Stimulated activated CD4-positive, alpha-beta T cell treated with anti-CD3 and anti-CD28 coated beads, Interleukin-2, amount 100 ng/mL, for 24 hours (primary cell): ENCODE measurements at places on chromosomes 16 and 17.

GRCh38 chr17:62749926-62750325 lies 58.2 kb downstream of the MARCHF10 start:
- DNase-seq, result no peak

GRCh38 chr17:38448208-38448771 lies 20.0 kb downstream of the ARHGAP23 start:
- DNase-seq, result no peak

DNA sequence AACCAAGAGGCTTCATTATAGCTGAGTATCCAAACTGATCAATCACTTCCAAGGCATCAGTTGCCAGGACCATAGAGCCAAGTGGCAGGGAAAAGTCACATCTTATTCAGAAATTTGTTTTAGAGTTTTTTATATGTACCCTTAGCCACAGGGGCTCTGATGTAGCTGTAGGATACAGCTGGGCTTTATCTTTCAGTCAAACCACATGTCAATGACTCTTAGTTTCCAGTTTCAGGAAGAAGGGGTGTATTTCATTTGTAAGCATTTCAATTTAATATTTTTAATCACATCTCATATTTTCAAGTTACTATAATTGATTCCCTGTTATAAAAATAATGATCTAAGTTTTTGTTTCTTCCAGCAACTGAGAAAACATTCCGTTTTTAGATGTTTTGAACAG lies 2.9 kb upstream of the FLCN start:
- DNase-seq, result no peak

DNA sequence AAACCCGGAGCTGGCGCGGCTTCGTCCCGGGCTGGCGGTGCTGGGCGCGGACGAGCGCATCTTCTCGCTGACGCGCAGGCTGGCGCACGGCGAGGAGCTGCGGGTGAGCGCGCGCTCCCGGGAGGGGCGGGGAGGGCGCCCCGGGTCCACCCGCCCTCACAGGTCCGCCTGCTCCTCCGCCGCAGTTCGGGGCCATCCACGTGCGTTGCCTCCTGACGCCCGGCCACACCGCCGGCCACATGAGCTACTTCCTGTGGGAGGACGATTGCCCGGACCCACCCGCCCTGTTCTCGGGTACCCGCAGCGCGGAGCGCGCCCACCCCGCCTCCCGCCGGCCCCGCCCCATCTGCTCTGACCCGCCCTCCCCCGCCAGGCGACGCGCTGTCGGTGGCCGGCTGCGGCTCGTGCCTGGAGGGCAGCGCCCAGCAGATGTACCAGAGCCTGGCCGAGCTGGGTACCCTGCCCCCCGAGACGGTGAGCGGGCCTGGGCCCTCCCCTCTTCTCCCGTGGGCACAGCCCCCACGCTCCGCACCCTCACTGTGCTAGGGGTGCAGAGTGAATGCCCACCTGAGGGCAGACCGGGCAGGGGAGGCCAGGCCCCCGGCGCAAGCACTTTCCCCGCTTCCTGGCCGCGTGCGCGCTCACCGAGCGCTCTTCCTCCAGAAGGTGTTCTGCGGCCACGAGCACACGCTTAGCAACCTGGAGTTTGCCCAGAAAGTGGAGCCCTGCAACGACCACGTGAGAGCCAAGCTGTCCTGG lies 1.4 kb downstream of the HAGHL start:
- peak; percentile 52 for DNase-seq

DNA sequence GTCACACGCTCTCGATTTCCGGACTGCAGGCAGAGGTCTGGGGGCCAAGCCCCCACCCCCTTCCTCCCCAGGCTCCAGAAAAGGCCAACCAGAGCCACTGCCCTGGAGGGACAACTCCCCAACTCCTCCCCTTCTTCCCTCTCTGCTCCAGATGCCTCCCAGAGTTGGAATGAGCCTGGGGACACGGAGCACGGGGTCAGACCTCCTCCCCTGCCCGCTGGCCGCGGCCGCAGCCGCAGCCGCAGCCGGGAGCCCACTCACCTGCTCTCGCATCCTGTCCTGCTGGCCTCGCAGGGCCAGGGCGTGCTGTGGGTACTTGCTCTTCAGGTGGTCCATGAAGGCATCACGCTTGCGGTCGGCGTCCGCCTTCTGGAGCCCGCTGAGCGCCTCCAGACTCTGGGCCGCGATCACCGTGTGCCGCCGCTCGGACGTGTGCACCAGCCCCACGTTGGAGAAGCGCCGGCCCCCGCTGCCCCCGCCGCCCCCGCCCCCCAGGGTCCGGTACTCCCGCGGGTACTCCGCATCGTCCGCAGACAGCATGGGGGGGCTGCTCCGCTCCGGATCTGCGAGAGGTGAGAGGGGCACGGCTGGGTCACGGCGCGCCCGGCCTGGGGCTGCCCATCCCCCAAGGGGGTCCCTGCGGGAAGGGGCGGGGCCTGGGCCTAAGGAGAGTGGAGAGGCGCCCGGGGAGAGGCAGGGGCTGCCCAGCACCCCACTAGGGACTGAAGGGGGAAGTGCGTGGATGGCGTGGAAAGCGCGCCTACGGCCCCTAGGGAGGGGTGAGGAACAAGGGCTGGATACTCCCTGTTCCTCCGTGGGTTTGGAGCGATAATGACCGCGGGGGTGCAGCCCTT lies 27.3 kb downstream of the SRCIN1 start:
- no peak for DNase-seq

GRCh38 chr16:11395008-11395948 lies 50.0 kb downstream of the RMI2 start:
- no peak for DNase-seq

- DNase-seq, result no peak
Observed at GRCh38 chr16:83615141-83615952, 192.4 kb upstream of the HSBP1 start.

DNA sequence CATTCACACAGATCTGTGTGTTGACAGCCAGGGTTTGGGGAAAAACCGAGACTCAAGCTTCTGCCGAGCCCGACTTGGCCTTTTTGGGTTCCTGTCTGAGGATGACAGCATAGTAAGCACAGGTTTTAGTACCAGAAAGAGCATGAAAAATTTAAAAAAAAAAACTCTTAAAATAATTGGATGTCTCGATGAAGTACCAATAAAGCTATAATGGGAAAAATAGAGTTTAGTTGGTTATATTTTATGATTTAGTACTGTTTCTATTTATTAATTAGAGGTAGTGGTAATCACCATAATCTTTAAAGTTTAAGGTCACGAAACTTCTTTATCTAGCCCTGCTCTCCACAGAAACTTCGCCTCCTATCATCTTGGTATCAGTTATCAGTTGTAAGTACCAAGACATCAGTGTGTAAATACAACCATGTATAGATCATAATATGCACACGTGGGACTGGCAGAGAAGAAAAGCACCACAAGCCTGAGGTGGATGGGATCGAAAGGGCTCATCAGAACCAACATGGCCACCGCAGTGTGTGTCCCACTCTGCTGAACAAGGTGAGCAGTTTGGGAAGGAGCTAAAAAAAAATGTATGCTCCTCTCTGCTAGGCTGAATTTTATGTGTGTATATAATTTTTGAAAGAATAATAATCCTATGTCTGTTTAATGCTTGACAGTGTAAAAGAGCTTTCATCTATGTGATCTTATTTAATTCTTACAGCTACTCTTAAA lies 14.4 kb upstream of the EEF2K start:
- DNase-seq, result peak; percentile 51

DNA sequence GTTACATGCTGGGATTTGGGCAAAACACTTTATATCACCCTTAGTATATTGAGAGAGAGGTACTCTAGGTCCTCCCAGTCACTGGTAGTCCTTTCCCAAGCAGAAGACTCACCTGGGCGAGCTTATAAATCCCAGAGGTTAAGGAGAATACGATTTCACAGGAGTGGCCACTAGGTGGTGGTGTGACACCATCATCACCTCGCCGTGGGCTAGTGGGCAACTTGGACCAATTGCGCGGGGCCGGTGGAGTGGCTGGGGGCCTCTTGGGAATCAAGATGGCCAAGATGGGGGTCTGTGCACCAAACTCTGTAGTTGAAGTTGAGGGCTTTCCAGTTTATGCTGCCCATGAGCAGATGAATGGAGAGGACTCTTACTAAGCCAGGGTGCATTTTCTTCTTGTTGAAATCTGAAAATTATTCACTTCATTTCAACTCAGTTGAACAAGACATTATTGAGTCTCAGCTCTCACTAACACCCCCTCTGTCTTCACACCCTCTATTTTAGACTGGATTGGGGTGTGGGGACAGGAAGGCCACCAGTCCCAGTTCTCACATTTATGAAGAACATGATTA lies 38.2 kb upstream of the PIRT start:
- peak; percentile 21 for DNase-seq

GRCh38 chr16:7426161-7426560 lies 93.5 kb downstream of the RBFOX1 start:
- no peak for DNase-seq

DNA sequence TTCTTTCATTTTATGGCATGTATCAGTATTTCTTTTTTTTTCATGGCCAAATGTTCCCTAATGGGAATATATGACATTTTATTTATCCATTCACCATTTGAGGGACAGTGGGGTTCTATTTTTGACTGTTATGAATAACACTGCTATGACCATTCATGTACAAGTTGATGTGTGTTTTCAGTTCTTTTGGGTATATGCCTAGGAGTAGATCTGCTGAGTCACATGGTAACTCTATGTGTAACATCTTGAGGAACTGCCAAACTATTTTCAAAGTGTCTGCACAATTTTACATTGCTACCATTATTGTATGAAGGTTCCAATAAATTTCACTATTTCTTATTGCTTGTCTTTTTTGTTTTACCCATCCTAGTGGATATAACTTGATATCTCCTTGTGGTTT lies 223.0 kb downstream of the TANC2 start:
- DNase-seq, result no peak

DNA sequence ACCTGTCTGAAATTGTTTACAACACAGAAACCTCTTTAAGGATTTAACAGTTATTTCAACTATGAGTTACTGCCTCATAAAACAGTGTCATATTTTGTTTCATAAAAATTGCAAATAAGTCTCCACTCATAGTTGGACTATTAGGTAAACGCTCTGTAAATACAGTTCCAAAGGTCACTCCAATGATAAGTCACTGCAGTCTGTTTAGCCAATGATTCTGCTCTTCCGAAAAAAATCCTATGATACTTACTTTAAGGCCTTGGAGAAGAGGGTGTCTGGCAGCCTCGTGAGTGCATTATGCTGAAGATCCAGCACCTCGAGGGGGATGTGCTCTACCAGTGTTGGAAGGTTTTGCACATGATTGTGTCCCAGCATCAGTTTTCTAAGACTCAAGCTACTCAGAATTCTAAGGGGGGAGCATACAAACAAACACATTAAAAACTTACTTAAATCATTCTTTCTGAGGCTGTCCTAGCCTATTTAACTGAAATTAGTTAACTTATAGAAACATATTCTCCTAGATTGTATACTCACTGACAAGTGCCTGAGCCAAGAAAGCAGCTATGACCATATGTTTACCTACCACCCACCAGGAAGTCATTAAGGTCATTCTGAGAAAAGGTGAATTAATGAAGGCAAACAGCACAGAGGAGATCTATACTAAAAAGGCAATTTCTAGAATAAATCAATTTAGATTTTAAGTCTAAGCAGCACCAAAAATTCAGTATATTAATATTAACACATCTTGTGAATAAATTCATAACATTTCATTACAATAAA lies 41.1 kb downstream of the MARVELD3 start:
- DNase-seq, result no peak
